ENCODE measurements at places on chromosomes 3 and 15.

- no peak for DNase-seq
Observed at GRCh38 chr3:143855183-143855582, 6.9 kb upstream of the SLC9A9 start.

DNA sequence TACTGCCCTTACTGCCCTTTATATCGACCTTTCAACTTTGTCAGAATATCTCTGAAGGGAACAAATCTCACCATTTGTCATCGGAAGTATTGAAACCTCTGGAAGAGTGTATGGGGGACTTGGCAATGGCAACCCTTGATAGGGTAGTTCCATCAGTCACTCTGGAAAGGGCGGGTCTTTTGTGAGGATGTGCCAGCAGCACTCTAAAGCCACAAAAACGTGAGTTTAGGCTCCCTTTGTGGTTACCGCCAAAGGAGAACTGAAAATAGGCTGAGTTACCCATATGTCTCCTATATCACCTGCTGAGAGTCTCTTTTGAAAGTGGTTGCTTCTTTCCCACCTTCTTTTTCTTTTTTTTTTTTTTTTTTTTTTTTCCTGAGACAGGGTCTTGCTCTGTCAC is 296.8 kb upstream of the CHRM5 start:
- DNase-seq, result no peak

GRCh38 chr15:79724804-79725203 is 172.0 kb downstream of the MTHFS start:
- DNase-seq, result no peak

- DNase-seq, result no peak
Observed at GRCh38 chr15:78995921-78996893, 51.4 kb upstream of the CTSH start.
